ENCODE measurements at places on chromosomes 7 and 10.

DNA sequence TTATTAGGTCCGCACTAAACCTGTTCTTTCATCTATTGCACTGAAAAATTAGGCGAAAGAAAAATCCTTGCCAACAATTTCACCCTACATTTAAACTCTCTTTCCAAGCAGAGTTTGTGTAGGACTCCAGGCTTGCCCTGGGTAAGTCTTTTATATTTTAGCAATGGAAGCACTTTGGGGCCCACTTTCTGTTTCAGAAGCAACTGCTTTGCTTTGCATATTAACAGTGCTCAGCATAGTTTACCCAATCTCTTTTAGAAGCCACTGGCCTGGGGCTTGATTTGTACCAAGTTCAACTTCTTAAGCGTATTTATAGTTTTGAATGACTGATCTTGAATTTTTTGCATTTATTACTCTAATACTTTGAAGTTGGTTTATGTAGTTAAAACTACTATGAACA is 78.8 kb upstream of the MDFIC start:
- no peak for DNase-seq

DNA sequence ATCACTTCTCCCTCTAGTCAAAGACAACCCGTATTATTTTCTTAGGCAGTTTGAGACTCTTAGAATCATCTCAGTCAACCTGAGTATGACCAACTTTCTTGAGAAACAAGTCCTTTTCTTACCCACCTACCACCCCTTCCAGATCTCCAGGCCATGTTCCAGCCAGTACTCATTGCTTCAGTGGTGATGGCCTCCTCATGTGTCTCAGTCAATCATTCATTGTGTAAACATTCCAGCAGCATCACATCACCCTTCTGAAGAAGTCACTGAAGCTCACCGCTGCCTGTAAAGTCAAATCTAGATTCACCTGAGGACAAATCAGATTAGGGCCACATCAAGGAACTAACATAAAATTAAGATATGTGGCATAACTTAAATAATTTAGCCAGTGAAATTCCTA is 467.2 kb upstream of the NRP1 start:
- no peak for DNase-seq

- DNase-seq = no peak
Measured at GRCh38 chr10:125155101-125155500, 5.3 kb downstream of the CTBP2 start.

DNA sequence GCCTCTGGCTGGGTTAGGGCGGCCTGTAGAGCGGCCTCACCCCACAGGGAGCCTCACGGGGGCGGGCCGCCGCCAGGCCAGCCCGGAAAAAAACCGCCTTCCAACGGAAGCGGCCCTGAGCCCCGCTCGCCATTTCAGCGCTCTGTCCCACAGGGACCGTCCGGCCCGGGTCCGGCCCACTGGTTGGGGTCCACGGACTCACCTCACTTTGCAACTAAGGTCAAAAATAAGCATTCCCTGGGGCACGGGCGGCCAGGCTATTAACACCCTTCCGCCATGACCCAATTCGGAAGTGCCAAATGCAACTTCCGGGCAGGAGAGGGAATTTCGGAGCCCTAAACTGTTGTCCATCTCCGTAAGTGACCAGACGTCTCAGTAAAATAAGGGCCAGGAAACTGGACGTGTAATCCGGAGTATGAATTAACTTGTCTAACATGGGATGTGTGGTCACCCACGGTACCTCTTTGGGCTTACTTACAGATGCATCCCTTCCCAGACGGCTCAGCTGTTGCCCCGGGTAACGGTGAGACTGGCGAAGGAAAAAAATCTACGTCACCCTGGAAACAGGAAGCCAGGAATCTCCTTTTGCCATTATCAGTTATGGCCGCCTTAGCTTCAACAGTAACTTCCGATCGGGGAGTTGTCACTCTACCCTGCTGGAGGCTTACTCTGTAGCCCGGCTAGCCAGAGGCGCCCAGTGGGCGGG is at the start of gene BBIP1:
Gene BBIP1 (minus strand): TSS at position 538 of the 706 bp plus-strand sequence. CDS start 1,023 bp downstream, outside the sequence.
- no peak for DNase-seq

- peak; percentile 44 for DNase-seq
Measured at GRCh38 chr7:47266131-47266706, 315.7 kb downstream of the TNS3 start.

DNA sequence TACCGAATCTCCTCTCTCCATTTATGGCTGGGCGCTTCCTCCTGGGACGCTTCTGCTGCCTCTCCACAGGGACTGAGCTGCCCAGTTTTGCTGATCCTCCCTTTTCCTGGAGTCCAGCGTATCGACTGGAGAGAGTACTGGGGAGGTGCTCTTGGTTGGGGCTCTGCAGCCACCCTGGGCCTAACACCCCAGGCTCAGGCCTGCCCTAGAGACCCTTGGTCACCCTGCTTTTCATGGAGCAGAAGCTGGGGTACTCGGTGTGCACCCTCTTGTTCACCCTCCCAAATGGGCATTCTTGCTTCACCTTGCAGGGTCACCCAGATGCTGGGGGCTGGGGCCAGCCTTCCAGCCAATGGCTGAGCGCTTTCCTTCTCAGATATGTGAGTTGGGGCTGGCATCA is 88.8 kb upstream of the RET start:
- DNase-seq = no peak

DNA sequence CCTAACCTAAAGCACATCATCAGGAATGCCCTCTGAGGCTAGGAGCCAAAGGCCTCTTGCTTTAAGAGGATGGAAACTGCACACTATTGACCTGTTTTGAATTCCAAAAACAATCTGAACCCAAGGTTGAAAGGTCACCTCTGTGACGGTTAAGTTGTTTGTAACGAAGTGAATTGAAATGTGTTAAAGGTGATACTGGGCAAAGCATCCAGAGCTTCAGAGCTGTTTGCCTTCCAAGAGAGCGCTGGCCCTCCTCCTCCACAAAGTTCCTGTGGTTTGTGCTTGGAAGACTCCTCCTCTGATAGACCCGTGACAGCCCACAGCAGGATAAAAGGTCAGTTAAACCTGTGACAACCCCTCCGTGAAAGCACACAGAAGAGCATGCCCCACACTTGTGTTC is 133.7 kb upstream of the CTTNBP2 start:
- no peak for DNase-seq

DNA sequence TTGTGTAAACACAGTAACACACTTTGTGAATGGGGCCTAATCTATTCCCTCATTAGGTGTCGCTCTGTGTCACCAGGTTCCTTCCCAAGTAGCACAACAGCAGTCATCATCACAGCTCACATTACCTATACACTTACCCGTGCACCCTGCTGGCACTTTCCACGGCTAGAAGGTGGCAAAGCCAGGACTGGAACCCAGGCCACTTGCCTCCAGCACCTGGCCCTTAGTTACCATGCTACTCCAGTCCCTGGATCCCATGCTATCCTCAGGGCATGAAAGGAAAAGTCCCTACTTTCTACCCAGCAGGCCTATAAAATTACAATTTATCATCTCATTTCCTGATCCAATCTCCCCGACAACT is 18.4 kb downstream of the SMURF1 start:
- DNase-seq = no peak

- DNase-seq = peak; percentile 14
Measured at GRCh38 chr10:75404815-75405597, 3.4 kb upstream of the ZNF503 start.

DNA sequence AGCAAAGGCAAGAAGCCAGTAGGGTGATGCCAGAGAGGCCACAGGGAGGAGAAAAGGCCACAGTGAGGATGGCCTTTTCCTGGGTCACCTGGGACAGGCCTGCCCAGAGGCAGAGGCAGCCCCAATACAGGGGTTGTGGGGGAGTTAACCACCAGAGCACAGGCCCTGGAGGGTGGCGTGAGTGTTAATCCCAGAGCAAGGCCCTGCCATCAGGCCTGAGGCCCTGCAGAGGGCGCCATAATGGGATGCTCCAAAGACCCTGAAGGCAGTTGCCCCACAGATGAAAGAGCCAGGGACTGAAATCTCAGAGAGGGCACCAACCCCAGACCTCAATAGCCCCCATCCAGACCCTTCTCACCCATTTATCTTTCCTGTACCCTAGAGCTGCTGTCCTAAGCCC is 23.9 kb downstream of the SLC13A4 start:
- DNase-seq = no peak

DNA sequence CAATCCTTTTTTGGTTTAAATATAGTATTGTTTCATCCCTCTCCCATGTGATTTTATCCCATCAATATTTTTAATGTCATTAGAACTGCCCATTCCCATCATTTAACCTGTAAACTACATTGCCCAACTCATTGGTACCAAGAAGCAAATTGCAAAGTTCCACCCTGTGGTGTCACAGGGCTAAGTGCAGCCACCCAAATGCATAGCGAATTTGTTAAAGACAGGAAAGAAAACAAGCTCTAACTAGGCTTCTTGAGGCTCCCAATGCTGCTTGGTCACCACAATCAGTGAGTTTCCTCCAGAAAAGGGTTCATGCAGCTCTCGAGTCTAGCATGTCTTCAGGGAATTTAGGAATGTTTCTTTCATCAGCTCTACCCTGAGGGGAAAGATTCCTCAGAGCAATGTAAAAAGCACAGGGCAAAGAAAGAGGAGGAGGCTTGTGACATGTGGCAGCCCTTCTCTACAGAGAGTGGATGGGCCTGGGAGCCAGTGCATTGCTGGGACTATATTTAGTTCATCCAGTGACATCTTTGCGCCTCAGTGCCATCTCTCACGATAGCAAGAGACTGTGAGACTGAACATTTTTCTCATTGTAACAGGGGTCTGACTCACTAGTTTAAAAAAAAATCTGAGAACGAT is 58.1 kb downstream of the CAV1 start:
- no peak for DNase-seq

DNA sequence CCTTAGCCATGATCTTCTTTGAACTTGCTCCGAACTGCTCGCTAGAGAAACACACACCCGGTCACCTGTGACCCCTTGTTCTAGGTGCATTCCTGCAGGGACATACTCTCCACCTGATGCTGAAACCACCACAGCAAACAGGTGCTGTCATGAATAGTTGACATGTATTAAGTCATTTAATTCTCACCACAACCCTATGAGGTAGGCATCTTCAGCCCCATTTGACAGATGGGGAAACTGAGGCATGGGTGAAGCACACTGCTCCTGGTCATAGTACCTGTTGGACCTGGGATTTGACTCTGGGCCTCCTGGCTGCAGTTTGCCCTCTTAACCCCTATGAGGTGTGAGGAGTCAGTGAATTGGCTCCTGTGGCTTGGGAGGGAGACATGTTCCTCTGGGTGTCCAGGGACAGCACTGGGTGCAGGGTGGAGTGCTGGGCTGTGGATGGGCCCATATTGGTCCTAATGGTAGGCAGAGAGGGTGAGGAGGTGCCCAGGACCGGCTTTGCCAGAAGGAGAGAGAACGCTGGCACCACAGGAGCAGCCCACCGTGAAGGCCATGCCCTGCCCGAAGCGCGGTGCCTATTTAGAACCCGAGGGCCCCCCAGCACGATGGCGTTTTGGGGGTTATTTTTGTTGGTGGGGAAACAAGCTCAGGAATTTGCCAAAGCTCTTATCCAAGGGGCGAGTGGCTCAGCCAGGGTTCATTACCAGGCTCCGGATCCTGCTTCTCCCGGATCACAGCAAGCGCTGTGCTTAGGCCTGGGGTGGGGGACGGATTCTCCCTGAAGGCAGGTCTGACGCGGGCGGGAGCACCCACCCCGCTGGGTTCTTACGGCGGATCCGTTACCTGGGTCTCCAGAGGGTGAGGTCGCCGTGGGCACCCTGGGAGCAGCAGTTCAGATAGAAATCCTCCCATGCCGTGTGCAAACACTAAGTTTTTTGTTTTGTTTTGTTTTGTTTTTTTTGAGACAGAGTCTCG is 52.3 kb downstream of the GLRX3 start:
- no peak for DNase-seq

DNA sequence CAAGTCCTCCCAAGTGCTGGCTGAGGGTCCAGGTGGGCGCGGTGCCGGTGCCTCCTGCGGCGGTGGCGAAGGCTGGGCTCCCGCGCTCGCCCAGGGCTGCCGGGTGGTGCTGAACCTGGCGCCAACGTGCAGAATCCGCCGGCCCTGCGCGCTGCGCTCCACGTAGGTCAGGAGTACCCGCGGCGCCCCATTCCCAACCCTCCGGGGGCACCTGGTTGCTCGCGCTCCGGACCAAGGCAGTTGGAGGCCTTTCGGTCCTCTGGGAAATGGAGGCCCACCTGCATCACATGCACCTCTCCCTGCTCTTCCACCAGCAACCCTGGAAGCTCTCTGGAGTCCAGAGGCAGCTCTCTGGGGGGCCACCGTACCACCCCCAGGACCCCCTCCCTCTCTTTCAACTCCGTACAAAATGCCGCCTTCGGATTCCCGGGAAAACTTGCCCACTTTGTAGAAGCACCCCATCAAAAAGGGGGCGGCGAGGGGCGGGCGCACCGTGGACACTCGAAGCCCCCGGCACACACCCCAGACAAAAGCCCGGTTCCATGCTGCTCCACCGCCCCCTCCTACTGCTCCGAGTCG is 745 bp downstream of the SLC16A9 start:
- peak; percentile 21 for DNase-seq

DNA sequence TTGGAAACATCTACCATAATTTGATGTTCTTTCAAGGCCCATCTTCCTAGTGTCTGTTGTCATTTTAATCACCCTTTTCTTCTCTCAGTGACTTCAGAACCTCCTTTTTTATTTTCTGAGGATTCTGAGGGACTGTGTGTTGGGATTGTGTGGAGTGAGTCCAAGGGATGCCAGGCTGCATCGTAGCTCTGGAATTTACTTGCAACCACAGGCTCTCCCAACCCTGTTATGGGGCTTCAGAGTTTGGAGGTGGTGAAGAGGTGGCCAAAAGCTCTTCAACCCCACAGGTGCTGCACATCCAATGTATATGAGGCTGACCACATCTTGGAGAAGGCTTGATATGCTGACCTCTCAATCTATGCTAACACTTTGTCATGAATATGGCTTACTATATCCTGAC is 79.5 kb upstream of the GPR141 start:
- DNase-seq = no peak

DNA sequence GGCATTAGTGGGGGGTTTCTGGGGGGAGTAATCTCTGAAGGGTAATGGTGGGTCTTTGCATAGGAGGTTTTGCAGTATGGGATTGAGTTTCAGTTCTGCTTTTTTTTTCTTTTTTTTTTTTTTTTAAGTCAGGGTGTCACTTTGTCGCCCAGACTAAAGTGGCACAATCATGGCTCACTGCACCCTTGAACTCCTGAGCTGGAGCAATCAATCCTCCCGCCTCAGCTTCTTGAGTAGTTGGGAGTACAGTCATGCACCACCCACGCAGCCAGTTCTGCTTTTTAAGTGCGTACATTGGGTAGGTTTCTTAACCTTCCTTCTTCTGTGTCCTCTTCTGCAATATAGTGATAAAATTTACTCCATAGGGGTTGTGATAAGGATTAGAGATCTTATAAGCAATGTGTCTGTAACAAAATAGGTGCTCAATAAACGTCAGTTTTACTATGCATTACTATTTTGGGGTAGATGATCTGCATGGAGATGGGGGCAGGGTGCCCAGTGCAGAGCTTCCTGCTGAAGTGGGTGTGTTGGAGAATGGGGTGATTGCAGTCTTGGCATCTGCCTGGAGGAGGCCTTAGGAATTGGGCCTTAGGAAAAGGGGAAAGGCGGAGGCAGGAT is 9.6 kb downstream of the KAZALD1 start:
- peak; percentile 30 for DNase-seq

Measured in left ventricle myocardium inferior (tissue), 1 donor.